ENCODE measurements at places on chromosomes 11 and 22.

DNA sequence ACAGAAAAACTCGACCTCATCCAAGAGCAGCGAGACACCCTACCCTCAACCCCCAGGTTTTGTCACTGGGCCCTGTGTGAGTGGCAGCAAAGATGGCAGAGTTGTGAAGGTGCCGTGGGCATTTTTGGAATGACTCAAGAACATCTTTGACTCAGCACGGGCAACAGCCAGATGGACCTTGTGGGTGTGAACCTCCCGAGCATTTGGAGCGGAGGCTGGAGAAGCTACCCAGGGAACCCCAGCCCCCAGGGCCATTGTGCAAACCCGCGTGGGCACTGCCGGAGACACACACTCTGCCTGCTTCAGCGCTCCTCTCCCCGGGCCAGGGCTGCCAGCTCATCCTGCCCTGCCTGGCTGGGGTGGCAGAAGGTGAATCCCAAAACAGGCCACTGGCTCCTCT lies 66.1 kb downstream of the PANX1 start:
- DNase-seq, result no peak

DNA sequence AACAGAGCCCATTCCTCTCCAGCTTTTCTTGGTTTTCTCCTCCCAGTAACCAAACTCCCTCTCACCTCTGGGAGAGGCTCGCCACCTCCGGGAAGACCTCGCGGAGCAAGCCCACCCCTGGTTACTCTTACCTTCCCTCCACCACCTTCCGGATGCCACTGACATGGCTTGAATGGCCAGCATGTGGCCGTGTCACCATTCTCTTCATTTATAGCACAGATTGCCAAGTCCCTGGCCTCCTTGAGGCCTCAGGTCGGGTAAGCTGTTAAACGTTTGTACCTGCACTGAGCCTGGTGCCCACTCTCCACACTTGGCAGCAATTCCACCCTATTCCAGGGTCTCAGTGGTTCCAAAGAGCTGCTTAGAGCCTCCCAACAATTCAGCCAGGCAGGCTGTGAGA lies 8.0 kb upstream of the FXYD2 start:
- no peak for DNase-seq

DNA sequence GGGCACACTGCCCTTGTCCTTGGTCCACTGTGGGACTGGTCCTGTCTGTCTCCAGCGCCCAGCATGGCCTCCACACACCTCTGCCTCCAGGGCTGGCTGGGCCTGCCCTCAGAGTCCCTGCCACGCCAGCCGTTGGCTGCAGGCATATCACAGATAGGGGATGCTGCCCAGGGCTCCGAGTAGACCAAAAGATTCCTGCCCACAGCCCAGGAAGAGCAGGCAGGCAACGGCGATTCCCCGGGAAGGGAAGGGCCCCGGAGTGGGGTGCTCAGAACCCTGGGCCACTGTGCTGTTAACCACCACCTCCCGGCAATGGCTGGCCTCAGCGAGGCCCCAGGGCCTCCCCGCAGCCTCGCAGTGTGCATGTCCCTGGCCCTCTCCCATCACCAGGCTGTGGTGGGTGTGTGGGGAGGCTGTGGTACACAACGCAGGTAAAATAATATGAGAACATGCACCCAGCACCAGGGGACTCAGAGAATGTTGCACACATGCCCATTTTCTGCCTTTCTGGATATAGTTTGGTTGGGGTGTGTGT lies 2.2 kb downstream of the IFITM5 start:
- no peak for DNase-seq

DNA sequence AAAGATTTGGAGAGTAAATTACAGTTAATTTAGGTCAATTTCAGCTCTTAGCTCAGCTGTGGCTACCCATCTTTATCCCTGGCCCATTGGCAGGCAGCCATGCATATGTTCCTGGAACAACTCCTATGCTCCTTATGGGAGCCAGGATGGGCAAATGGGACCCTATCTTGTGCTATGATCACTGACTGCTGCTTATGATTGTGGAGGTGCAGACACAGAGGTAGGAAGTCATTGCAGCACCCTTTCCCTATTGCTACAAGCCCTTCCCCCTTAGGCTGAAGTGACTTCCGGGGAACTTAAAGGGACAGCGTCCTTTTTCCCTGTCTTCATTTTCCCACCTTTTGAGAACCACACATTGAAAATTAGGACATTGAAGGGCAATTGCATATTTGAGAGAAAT lies 112.7 kb downstream of the FCHSD2 start:
- no peak for DNase-seq

DNA sequence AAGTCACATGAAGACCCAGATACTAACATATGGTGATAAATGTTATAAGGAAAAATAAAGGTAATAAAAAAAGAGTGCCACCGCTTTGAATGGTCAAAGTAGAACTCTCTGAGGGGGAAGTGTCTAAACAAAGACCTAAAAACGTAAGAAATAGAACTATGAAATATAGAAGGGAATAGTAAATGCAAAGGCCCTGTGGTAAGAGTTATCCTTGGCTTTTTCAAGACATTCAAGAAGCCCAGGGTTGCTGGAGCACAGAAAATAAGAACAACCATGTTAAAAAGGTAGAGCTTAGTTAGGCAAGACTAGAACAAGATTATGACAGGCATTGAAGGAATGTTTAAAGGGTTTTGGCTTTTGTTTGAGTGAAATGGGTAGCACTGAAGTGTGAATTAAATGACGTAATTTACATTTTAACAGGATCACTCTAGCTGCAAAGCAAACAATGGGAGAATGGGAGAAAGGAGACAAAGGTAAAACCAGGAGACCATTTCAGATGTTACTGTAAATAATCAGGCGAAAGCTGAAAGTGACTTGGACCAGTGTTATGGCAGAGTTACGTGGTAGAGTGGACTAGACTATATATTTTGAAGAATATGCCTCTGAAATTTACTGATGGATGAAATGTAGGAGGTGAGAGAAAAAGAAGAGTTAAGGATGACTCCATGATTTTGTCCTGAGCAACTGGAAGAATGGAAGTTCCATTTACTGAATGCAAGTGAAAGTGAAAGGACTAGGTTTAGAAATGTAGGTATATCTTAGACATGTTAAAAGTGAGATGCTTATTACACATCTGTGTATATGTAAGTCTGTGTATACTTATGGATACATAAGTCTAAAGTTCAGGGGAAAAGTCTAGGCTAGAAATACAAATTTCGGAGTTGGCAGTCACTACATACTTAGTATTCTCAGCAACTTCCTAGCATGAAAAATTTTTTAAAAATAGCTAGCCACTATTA lies 28.5 kb downstream of the BTBD10 start:
- no peak for DNase-seq

- no peak for DNase-seq
Measured at GRCh38 chr22:44906248-44906936, 103.4 kb downstream of the PHF21B start.

DNA sequence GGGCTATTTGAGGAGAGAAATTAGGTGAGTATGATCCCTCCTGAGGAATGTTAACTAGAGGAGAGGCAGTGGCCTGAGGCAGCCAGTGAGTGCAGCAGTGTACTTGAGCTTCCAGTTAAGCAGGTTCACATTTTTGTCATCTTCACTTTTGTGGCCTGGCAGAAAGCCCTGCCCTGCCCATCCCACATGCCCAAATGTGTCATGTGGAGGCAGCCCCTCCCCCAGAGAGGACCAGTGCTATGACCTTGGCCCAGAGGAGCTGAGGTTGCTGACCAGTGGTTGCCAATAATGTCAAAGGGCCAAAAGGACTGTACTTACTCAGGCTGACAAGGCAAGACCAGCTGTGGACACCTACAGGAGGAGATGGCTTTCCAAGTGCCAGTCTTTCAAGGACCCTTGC lies 17.6 kb upstream of the GRK2 start:
- DNase-seq, result no peak

GRCh38 chr11:65857500-65857852 lies 504 bp downstream of the CFL1 start:
- no peak for DNase-seq

DNA sequence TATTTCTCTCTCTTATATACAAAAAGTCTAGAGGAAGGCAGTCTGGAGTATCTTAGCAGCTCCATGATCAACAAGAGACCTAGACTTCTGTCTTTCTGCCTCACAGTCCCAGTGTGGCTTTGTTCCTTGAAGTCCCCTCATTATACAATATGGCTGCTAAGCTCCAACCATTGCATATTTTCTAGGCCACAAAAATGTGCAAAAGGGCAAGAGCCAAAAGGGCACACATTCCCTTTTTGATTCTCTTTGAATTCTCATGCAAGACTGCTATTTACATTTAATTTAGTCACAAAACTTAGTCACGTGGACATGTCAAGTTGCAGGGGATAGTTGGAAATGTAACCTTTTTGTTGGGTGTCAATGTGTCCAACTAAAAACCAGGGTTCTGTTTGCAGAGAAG lies 64.2 kb upstream of the OLFML1 start:
- DNase-seq, result no peak

DNA sequence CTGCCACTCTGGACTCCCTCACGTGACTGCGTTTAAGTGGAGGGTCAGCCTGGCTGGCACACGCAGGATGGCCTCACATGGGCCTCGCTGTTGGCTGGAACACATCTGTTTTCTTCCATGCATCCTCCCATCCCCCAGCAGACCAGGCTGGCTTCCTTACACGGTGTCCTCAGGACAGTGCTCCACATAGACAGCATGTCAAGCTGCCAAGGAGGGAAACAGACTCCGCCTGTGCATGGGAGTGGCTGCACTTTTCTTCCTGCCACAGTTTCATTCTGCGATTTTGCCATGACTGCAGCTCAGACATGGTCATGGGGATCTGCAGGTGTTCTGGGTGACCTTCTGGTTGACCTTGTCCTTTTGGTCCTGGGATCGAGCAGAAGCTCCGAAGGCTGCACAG lies 344.2 kb downstream of the SHANK2 start:
- no peak for DNase-seq

GRCh38 chr11:121618516-121618915 lies 165.7 kb upstream of the SORL1-AS1 start:
- DNase-seq, result no peak

GRCh38 chr11:76190376-76190775 lies 15.9 kb downstream of the WNT11 start:
- DNase-seq, result no peak

- no peak for DNase-seq
Measured at GRCh38 chr11:12914400-12914912, 94.7 kb upstream of the RASSF10 start.

DNA sequence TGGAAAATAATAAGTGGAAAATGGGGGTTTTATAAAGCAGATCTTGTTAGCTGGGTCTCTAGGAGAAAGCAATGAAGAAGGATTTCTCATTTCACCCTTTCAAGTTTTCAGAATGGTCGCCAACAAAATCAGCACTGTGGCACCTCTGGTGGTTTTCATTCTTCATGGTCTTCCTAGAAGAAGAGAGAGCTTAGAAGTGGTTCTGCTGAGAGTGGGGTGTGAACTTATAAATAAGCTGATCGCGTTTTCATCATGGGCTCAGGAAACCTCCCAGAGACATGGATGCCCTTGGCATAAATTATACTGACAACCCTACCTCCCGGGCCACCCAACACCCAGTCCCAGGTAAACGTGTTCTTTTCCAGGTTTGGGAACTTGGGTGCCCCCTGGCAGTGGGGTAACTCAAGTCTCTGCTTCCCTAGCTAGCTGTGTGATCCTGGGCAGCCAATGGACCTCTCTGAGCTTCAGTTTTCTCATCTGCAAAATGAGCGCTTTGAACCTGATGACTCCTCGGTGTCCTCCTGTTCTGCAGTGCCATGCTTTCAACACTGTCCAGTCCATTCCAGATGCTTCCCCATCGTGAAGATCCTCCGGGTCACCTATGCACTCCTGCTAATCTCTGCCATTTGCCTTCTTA lies 72.6 kb upstream of the GRAMD1B start:
- peak; percentile 3 for DNase-seq

- DNase-seq, result no peak
Measured at GRCh38 chr11:16160146-16160545, 196.2 kb downstream of the SOX6 start.

GRCh38 chr11:19239039-19239438 lies 1.7 kb downstream of the E2F8 start:
- DNase-seq, result no peak

DNA sequence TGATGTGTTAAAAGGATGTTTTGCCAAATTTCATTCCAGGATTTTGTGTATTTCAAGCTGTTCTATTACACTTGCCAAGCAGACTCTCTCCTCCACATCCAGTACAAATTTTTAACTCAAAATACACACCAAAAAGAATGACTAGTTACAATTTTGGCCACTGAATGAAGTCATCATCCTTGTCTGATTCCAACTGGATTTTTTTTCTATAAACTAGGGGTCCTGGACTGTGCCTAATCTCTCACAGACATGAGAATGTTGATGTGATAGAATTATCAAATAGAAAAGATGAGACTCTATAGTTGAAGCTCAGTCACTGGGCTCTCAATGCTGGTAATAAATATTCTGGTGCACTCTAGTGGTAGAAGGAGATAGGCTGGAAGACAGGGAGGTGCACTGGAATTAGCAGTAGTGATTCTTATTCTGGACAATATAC lies 85.8 kb downstream of the FANCF start:
- no peak for DNase-seq

GRCh38 chr11:13329670-13330356 lies 52.2 kb downstream of the BMAL1 start:
- DNase-seq, result no peak

GRCh38 chr11:64086258-64087123 lies 50.8 kb downstream of the FLRT1 start:
- DNase-seq, result no peak

DNA sequence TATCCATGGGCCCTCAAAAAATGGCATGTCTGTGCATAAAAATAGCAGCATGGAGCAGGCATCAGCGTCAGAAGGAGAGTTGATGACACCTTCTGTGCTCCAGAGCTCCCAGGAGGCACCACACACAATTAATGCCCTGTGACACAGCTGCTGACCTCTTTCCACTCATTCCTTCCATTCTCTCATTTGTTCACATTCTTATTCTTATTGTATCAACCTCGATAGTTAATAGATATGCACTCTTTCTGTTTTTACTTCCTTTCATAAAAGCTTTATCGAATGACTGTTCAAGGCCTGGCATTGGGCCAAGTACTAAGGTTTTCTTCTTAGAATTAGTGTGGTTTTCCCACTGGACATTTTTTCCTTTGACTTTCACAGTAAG lies 266.0 kb upstream of the MTNR1B start:
- no peak for DNase-seq

GRCh38 chr11:116107229-116107628 lies 603.0 kb upstream of the CADM1 start:
- DNase-seq, result no peak

- DNase-seq, result no peak
Measured at GRCh38 chr11:90223248-90223585, 368 bp upstream of the CHORDC1 start.

DNA sequence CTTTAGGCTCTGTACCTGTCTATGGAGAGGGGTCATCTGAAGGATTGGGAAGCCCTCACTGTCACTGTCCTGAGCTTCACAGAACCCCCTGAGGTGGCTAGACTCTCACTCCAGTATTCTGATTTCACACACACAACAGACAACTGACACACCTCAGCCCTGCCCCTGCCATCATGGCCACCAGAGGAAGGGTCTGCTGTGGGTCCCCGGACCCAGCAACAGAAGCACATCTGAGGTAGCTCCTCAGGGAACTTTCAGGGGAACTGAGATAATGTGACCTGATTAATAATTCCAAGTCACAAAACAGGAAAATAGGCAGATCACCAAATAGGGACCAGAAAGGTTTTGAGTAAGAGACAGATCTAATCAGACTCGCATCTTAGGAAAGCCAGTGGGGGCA lies 7.5 kb upstream of the C22orf39 start:
- no peak for DNase-seq
